ENCODE measurements at places on chromosomes 11 and 22.

DNA sequence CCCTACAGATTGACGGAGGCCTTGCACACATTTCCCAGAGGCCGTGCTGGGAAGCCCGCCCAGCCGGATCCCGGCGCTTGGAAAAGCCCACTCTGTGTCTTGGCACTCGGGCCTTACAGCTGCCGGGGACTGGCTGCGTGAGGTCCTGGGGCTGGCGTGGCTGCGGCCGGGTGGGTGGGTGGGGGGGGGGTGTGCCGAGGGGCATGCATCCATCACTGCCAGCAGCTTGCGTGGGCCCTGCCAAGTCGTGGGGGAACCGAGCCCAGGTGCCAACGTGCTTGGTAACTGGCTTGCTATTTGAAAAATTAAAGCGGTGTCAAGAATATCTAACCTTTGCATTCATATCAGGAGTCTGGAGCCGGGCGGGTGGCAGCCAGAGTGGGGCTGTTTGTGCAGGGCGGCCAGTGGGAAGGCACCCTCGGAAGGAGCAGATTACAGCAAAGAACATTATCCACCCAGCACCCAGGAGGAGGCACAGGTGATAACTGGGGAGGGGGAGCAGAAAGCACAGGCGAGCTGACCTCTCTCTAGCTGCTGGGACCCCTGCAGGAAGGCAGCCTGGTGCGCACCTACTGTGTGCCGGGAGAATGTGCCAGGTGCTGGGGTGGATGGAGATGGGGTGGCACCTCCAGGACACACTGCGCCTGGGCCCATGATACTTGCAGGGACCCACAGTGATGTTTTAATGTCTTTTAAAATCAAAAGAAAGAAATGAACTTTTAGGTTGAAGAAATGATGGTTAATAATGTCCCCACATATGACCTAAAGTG is 28.5 kb upstream of the SMIM38 start:
- DNase-seq: no peak

DNA sequence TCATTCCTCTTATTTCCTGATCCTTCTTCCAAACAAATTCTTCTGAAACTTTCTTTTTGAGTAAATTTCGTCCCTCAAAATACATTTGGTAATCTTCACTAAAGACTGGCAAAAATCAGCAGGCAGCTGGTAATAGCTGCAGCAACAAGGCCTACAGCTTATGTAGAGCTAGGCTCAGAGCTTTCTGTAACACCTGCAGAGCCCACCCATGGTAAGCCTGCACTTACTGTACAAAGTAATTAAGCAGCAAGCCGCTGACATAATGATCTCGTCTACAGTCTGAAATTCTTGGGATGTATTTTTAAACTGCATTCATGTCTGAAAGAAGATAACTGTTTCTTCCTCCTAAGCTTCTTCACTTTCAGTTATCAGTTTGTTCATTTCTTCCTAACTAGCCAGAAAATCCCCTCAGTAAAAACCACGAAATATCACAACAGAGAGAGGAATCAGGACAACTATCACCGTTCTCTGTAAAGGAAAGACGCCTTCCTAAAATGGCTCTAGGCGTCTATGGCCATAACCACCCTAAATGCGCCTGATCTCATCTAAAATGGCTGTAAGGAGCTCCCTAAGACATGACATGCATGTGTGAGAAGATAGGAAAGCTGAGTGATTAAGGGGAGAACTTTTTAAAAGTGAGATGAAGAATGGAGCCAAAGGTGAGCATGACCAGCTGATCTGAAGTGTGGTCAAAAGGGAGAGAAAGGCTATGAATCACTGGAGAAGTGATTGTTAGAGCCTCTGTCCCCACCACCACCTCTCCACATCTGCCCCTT is 56.2 kb downstream of the DENND5A start:
- no peak for DNase-seq

DNA sequence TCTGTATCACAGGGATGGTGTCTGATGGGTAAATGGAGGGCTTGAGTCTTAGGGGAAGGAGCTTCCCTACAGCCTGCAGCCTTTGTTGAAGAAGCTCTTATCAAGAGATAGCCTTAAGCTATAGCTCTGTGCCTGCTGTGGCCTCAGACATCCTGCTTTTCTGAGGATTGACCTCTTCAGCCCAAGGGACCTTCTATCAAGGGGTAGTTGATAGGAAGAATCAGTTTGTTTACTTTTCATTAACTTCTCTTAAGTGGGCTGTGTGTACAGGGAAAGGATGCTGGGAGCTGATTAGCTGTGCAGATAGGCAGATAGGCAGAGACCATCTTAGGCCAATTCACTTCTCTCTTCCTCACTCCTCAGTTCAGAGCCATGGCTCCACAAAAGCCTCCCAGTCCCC is 151.8 kb upstream of the CADM1 start:
- no peak for DNase-seq

DNA sequence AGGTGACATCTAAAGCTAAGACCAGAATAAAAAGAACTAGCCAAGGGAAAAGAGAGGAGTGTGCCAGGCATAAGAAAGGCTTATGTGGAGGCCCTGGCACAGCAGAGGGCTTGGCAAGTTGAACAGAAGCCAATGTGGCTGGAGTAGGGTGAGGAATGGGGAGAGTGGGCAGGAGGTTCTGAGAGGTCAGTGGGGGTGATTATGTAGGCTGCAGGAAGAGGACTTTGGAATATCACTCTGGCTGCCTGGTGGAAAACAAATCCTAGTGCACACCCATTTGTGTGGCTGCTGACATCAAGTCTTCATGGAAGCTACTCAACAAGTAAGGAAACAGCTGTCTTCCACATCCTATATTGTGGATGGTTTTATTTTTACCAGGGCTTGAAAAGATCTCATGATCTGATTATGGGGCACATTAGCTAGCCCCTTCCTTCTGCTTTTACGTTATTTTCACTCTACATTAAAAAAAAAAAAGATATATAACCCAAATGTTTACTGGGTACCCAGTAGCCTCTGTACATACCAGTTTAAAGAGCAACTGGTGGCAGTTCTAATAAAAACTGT is 3.4 kb downstream of the MRPL16 start:
- DNase-seq: no peak

DNA sequence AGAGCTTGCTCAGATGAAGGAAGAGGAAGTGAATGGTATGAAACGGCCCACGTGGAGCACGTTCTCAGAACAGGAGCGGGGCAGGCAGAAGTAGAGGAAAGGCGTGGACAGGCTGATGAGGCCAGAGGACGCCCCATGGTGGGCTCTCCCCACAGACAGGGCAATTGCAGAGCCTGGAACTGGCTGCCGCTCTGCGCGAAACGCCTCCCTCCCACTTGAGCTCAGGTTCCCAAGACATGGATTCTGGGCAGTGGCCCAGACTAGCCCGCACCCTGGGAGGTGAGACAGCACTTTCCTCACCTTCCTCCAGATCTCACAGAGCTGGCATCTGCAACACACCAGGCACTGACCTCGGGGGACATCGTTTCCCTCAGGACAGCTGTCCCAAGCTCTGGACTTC is 117.6 kb downstream of the PHF21B start:
- no peak for DNase-seq
